ENCODE measurements at places on chromosomes 1 and 21.

GRCh38 chr1:109133815-109134214, 19.9 kb downstream of the ELAPOR1 start:
- peak; percentile 14 for DNase-seq

GRCh38 chr1:205516362-205516761, 11.9 kb downstream of the CDK18 start:
- no peak for DNase-seq

- DNase-seq: no peak
Measured at GRCh38 chr1:109589679-109590078, 29.7 kb downstream of the GNAT2 start.

DNA sequence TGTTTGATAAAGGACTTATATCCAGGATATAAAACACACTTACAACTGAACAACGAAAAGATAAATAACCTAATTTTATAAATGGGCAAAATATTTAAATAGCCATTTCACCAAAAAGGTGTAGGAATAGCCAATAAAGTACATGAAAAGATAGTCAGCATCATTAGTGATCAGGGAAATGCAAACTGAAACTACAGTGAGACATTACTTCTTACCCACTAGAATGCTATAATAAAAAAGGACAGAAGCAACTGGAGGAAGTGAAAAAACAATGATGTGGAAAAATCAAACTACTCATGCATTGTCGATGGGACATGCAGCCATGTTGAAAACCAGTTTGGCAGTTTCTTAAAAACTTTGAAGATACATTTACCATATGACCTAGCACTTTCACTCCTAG, 43.4 kb upstream of the HSD3B1 start:
- no peak for DNase-seq

- DNase-seq: no peak
Measured at GRCh38 chr1:12040457-12041051, 21.3 kb downstream of the MIIP start.

GRCh38 chr1:17460219-17460618, 20.7 kb upstream of the RCC2 start:
- DNase-seq: no peak

- no peak for DNase-seq
Measured at GRCh38 chr1:199123615-199124014, 484.8 kb downstream of the PTPRC start.

DNA sequence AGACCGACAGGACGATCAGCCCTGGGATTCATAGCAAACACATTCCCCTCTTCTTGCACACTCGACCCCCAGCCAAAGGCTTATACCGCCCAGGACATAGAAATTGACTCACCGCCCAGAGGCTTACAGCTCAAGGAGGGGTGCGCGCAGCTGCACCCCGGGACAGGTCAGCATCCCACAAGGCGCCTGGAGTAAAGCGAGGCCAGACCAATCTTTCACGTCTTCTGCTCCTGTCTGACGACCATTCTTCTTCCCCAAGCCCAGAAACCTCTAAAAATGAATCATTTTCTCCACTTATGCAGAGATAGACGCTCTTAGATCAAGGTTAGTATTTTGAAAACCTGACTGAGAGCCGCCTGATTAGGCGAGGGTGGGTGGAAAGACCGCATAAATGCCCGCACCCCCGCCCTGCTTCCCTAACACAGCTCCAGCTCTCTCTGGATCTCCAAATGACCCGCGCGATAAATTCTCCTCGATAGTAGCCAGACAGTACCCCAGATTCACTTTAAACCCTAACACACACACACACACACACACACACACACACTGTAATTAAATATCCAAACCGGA, 1.9 kb upstream of the LHX8 start:
- no peak for DNase-seq

DNA sequence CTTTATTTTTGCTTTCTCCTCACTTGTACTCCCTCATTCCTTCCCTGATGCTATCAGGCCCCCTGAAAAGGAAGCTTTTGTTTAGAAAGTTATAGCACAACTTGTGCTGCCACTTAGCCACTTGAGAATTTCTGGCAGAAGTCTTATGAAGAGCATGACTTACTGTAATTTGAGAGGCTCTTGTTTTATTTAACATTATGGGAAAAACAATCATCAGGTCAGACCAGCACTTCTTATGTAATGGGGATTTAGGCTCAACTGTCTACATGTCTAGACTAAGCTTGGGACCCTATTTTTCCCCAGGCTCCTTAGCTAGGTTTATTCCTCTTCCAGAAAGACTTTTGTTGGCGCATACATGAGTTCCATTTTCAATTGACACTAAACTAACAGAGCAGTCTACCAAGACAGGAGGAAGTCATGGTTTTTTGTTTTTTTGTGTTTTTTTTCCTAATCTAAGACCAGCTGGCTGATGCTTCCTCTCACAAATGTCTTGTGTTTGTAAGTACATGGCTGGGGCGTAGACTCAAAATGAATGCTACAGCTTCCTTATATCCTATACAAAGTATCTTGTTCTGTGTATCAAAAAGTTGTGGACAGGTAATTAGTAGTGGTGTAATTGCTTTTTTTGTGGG, 31.5 kb downstream of the TNFSF4 start:
- DNase-seq: no peak

GRCh38 chr21:30717105-30717504, 1.5 kb downstream of the KRTAP21-3 start:
- DNase-seq: no peak

DNA sequence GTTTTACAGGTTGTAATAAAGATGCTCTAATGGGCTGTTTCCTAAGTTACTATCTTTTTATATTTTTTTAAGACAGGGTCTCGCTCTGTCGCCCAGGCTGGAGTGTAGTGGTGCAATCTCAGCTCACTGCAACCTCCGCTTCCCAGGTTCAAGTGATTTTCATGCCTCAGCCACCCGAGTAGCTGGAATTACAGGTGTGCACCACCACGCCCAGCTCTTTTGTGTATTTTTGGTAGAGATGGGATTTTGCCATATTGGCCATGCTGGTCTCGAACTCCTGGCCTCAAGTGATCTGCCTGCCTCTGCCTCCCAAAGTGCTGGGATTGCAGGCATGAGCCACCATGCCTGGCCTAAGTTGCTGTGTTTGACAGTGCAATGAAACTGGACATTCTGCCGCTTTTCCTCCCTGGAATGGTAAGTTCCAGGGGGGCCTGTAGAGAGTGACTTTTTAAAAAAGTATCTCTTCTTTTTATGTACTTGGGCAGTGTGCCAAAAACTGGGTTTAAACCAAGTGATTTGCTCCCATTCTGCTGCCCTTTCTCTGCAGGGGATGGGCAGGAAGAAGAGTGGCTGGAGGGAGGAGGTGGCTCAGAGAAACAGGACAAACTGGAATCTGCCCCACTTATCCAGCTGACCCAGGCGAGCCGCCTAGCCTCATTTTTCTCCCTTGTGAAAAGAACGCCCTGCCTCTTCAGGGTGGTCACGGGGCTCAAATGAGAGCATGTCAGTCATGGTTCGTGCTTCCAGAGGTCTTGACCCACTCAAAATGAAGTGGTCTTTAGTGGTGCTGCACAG, 2.3 kb downstream of the SLC37A1 start:
- DNase-seq: no peak

DNA sequence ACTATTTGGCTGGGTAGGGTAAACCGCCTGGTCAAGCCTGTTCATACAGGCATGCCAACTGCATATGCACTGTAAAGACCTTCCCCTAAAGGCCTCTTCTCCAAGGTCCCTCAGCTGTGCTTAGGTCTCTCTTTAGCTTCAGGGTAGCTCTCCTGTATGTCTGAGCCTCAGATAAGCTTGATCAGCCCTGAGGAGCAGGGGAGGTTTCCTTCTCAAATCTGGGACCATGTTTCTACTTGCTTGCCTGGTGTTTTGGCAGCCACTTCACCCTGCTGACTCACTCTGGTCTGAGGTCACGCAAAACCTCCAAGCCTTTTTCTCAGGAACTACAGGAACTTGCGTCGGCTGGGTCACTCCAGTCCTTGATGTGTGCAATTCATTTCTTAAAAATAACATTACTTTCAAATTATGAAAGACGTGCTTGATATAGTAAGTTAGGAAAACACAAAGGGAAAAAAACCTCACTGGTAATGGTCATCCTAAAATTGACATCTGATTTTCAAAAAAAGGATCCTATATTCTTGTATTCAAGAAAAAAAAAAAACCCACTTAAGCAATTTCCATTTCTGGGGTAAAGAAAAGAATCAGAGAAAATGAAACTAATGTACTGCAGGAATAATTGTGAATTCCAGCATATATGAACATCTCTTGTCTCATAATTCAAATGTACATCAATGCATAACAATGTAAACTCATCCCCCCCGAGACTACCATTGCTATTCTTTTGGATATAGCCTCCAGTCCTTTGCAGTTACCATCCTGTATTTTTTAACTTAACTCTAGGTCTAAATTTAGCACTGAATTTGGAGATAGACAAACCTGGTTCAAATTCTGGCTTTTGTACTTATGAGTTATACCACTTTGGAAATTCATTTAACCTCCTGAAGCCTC, 24.8 kb upstream of the RNF19B start:
- no peak for DNase-seq

All from caudate nucleus (tissue), 63 donors.